ENCODE measurements at places on chromosomes 12 and 14.

DNA sequence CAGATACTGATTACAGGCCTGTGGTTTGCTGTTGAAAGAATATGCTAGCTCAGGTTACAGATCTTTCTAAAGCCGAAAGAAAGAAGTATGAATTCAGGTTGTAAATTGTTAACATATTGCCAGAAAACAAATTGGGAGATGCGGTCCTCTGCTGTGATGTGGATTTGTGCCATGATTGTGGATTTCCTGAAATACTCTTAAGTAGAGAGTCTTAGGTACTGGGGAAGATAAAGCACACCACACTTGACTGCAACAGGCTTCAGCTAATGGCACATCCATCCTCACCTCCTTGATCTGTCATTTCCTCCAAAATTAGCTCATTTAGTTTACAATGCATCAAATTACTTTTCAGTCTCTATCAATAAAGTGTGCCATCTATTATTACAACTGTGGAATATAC, 279.2 kb downstream of the SYT1 start:
- DNase-seq, result no peak

DNA sequence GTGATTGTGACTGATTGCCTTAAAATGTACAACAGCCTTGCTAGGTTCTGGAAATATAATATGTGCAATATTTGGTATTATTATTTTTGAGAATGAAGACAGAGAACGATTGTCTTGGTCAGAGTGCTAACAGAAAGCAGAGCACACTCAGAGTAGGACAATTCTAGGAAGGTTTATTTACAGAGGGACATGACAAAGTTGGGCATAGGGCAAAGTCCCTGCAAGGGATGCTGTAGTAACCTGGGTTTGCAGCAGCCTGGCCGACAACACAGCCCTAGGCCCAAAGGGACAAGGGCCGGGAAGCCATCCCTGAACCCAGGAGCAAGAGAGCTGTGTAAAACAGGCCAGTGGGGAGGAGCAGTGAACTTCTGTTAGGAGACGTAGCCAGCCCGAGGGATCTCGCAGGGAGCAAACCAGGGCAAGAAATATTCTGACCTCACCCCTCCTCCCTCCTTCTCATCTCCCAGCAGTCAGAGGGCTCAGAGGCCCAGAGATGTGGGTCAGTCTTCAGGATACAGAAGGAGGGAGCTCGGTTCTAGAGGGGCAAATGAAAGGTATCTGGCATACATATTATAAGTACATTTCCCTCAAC, 51.0 kb upstream of the FERMT2 start:
- no peak for DNase-seq

- no peak for DNase-seq
Observed at GRCh38 chr12:116138364-116138763, 139.1 kb downstream of the MED13L start.

- DNase-seq, result no peak
Observed at GRCh38 chr14:34319140-34319539, 142.9 kb downstream of the SPTSSA start.

- no peak for DNase-seq
Observed at GRCh38 chr14:20164462-20164861, 25.8 kb downstream of the OR4N5 start.

GRCh38 chr12:97757481-97758193, 295.0 kb downstream of the RMST start:
- DNase-seq, result no peak

DNA sequence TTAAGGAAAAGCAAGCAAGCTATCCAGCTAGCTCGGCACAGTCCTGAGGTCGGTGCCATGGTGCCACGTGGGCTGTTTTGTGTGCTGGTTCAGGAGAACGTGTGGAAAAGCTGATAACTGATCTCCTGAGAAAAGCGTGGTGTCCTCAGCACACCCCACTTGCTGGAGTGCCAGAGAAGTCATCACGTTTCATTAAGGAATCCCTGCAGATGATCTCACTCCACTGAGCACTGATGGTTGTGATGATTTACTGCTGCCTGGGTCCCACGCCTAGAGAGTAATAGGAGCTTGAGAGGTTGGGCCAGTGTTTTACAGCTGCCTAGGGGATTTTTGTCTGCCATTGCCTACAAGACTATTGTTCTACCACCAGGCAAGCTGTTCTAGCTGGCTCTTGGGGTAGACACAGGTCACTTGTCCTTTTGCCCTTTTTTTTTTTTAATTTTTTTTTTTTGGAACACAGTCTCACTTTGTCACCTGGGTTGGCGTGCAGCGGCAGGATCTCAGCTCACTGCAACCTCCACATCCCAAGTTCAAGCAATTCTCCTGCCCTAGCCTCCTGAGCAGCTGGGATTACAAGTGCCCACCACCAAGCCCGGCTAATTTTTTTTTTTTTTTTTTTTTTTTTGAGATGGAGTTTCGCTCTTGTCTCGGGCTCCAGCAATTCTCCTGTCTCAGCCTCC, 42.3 kb upstream of the EVL start:
- no peak for DNase-seq

DNA sequence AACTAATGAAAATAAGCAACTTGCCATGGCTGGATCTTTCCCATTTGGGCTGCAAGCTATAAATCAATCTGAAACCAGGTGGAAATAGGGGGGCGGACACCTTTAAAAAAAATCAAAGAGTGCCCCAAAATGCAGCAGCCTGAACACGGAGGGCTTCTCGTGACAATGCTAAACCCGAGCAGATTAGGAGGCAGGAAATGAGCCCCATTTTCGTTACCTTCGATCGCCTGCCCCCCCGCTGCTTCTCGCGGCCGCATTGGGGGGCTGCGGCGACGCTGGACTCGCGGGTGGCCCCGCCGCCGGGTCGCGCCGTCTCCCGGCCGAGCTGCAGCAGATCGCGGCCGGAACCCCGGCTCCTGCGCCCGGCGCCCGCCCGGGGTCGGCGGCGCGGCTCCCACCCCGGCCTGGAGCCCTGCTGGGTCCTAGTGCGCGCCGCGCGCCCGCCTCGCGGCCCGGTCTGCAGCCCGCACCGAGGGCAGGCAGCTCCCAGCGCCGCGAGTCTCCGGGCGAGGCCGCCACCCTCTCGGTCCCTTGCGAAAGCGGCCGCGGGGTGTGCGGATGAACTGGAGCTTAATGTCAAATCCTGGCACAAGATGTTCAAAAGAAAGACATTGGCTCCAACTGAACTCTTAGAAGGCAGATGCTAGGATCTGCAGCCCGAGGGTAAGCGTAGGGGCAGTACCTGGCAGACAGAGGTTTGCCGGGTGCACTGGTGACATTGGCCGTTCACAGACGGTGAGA, 201.9 kb upstream of the FOXN3 start:
- DNase-seq, result peak; percentile 90

DNA sequence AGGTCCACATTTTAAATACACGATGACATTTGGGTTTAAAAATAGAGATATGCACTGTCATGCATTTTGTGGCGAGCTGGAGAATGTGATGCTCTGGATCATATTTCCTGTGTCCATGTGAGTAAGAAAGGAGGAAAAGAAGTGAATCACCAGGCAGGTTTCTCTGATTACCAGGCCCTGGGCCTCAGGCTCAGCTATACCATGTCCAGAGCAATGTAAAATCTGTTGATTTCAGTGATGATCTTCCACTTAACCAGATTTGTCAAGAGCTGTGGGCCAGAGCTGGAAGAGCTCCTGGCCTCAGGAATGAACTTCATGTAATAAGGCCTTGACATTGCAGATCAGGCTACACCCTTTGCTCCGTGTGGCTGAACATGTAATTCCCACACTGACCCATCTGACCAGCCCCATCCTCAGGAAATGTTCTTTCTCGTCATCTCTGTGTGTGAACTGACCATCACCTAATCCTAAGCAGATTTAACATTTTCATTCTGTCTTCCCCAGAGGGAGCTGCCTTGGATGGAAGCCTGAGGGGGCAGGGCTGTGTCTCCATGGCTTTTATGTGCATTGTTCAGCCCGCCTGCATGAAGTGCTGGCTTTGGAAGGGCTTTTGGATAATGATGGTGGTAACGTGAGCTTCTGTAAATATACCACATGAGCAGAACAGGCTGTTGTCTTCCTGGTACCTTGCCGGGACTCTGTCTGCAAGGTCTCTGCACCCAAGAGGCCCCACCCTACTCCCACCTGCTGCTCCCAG, 54.5 kb downstream of the CRACR2A start:
- DNase-seq, result no peak

GRCh38 chr12:127925971-127926370, 341.0 kb upstream of the TMEM132C start:
- DNase-seq, result no peak

DNA sequence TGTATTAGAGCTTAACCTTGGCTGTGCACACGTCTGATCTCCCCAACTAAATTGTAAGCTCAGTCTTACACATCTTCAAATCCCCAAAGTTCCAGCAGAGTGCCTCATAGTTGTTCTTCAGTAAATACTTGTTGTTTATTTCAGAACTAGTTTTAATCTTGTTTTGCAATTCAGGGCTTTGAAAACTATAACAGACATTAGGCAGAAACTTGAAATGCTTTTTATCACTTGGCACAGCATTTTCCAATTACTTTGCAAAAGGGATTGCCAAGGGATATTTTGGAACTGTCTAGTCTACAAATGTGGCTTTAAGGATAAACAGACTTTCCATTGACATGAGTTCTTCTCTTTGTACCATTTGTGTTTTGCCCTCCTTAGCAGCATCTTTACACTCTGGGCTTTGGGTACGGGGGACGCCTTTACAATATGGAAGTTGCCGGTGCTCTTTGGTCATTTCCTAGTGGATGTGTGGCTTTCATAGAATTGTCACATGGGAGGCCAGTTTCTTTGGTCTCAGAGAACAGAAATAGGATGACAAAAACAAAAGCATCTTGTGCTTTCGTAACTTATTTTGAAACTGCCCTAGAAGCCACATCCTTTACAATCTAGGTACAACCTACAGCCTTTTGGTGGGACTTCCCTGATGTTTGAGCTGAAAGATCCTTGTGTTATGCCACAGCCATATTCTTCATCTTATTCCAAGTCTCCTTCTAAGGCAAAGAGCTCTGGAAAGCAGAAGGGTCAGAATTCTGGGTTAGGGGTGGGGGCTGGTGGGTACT, 96.9 kb downstream of the NPAS3 start:
- DNase-seq, result no peak

DNA sequence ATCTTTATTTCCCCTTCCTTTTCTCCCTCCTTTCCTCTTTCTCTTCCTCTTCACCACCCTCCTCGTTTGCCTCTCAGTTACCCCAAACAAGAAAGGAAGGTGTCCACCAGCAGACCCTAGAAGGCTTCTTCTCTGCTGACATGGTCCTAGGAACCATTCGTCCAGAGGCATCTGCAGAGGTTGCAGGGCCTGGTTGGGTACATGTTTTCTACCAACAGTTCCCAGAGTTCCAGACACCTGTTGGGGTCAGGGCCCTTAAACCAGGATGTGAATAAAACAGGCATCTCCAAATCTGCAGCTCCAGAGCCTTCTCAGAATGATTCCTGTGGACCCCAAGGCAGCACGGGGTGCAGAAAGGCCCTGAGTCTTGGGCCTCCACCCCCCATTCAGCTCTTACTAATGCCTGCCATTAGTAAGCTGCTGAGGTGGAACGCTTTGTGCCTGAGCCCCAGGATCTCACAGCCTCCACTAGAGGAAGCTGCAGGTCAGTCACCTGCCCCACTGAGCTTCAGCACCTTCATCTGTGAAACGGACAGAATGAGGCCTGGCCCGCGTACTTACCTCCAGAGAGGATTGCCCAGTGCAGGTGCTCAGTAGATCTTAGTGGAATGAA, 130.4 kb downstream of the DICER1 start:
- DNase-seq, result no peak

DNA sequence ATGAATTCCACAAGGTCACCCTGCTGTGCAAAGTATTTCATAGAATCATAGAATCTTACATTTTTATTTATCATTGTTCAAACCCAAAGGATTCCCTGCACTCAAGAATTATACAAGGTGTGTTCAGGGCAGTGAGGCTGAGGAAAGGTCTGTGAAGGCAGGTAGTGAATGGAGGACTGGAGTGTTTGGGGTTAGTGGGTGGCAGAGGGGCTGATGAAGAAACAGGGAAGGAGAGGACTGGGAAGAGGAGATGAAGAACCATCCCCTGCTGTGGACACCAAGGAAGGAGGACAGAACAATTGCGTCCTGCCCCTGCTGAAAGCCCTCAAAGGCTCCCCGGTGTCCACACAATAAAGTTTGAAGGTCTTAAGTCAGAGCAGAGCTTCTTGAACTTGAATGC, 10.8 kb upstream of the BCDIN3D start:
- DNase-seq, result no peak

DNA sequence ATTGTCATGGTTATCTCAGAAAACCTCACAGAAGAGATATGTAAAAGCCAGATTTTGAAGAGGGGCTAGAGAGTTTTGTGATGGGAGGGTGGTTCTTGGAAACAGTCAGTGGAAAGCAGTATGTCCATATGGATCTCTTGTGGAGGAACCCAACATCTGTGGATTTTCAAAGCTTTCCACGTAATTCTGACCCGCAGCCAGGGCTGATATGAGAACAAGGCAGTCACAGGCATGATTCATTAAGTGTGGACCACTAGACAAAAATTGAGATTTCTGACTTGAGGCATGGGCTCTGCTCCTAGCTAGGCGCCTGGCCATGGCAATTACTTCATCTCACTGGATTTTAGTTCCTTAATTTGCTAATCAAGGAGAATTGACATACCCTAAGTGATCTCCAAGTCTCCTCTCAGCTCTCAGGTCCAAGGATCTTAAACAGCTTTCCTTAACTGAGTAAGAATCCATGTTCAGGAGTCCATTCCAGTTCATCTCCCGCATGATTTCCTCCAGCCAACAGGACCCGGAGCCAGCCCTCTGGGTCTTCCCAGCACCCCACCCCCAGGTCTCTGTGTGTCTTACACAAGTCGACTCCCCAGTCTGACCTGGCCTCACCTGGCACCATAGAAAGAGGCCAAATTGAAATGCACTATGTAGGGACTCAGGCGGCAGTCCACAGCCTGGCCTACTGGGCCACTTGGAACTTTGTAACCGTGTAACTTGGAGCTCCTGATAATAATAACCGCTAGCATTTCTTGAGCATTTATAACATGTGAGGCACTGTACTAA, 176.3 kb upstream of the PARP11 start:
- no peak for DNase-seq

DNA sequence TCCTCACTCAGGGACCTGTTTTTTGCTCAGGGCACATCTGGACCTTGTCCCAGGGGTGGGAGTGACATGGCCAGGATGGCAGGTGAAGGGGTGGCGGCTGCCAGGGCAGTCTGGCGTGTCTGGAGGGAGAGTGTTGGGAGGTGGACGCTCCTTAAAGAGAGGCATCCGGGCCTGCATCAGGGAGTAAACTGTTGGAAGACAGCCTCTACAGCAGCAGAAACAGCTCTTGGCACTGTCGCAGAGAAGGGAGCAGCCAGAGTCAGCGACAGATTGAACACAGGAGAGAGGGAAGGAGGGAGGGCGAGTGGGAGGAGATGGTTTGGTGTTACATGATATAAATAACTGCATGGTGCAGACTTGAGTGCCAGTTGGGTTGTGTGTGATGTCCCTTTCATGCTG, 52.8 kb downstream of the IGF1 start:
- peak; percentile 72 for DNase-seq

GRCh38 chr12:108432423-108433121, 82.5 kb upstream of the FICD start:
- DNase-seq, result no peak

DNA sequence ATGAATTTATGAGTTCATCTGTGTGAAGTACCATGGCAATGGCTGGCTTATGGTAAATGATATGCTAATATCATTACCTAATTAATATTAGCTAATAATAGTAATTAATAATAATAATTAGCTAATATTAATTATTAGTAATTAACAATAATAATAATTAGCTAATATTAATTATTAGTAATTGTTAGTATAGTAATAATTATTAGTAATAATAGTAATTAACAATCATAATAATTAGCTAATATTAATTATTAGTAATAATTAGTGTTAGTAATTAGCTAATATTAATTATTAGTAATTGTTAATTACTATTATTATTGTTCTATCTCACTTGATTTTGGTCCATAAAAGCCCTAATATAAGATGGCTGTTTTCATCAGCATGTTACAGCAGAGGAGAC, 19.8 kb downstream of the RERG start:
- no peak for DNase-seq
